Left renal pelvis (tissue), 4 donors: ENCODE measurements at places on chromosomes 7 and 10.
A peak's percentile ranks its signal among the peaks of the same experiment; 100 is the strongest.

GRCh38 chr7:104133238-104133637 lies 74.6 kb downstream of the ORC5 start:
- no peak for DNase-seq

DNA sequence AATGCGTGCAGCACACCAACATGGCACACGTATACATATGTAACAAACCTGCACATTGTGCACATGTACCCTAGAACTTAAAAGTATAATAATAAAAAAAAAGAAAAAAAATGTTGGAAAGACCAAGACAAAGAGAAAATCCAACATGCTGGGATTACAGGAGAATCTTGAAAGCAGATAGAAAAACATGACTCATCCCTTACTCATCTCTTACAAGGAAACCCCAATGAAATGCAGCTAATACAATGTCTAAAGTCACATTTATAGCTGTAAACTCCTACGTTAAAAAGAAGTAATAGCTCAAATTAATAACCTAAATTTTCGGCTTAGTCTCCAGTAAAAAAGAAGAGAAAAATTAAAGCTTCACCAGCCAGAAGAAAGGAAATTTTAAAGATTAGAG lies 47.5 kb upstream of the DGKB start:
- DNase-seq = no peak

- no peak for DNase-seq
These were observed 462.8 kb upstream of the ZWINT start for GRCh38 chr10:56823849-56824248.

DNA sequence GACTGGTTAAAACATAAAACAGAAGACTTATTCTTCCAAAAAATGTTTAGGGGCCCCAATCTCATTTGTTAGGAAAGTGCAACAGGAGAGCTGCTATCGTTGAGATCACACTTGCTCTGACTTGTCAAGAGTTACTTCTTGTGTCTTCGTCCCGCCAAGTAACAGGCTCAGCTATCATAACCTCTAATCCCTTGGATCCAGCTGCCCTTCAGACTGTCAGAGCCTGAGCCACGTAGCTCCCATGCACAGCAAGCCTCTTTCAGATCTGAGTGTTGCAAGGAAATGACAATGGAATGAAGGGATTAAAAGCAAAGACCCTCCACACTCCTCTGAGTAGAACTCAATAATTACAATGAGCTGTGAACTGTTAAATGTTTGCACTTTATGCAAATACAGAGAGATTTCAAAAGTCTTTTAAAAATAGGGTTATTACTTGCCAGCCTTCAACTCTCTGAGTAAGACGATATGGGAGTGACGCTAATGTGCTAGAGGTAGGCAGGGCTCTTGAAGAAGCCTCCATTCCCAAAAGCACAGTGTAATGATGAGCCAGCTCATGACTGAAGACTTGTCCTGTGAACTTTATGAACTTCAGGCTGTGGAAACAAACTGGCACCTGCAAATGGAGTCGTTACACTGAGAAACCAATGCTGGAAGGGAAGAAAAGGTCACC lies 28.4 kb upstream of the CDK13 start:
- DNase-seq = no peak

DNA sequence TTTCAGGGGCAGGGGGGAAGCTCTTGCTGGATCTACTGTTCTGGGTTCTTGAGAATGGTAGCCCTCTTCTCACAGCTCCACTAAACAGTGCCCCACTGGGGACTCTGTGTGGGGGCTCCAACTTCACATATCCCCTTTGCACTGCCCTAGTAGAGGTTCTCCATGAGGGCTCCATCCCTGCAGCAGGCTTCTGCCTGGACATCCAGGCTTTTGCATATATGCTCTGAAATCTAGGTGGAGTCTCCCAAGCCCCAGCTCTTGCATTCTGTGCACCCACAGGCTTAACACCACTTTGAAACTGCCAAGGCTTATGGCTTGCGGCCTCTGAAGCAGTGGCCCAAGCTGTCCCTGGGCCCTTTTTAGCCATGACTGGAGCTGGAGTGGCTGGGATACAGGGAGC lies 150.7 kb downstream of the LRMDA start:
- DNase-seq = no peak

GRCh38 chr7:158705234-158705850 lies 738 bp upstream of the NCAPG2 start:
- no peak for DNase-seq

DNA sequence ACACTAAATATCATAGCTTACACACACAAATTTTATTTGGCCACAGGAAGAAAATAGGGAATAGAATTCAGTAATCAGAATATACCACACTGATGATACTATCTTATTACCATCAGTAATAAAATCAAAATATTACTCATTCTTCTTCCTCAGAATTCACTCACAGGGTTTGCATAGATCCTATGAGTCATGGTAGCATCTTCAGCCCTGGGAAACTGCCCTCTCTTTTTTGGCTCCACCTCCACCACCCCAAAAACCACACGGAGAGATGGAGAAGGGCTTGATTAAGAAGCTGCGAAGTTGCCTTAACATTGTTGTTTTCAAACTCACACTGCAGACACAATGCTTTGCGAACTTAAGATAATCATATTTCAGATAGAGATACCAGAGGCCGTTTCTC lies 154.1 kb upstream of the AHR start:
- DNase-seq = no peak

DNA sequence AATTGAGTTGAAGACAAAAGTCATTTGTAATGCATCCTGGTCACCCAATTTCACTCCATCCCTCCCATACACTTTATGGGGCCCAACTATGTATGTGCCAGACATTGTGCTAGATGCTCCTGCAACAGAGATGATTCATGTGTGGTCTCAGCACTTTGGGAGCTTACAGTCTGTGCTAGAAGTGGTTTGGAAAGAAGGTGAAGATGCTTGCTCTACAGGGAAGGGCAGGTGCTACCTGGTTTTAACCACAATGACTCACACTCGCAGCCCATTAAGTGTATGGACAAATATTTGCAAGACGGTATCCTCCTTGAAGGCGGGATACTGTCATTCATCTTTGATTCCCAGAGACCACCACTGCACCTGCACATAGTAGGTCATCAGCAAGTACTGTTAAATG lies 257.6 kb downstream of the OTUD1 start:
- no peak for DNase-seq

DNA sequence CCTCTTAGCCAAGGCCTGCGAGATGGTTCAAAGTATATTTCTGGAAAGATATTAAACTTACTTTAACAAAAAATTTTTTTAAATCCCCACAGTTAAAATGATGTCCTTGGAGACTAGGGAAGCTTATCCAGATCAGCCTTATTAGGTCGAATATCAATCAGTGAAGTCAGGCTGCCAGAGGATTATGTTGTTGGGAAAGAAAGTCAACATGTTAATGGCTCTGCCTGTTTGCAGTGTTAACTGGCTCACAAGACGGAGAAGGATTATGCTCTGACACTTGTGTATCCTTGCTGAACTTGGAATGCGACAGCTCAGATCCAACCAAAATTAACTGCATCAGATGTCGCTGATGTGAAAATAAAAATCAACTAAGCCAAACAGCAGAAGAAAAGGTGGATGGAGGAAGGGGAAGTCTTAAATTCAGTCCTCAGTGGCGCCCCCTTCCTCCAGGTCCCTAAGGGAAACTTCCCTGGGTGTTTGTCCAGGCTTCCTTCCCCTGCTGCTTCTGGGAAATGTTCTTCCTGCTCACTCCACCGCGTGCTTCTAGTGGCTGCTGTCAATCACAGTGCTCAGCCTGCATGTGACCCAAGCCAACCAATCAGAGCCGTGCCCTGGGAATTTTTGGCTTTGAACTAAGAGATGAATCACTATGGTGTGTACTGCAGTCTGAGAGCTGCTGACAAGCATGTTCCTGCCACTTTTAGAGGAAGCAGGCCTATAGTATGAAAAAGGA lies 690.4 kb upstream of the NRP1 start:
- DNase-seq = no peak

DNA sequence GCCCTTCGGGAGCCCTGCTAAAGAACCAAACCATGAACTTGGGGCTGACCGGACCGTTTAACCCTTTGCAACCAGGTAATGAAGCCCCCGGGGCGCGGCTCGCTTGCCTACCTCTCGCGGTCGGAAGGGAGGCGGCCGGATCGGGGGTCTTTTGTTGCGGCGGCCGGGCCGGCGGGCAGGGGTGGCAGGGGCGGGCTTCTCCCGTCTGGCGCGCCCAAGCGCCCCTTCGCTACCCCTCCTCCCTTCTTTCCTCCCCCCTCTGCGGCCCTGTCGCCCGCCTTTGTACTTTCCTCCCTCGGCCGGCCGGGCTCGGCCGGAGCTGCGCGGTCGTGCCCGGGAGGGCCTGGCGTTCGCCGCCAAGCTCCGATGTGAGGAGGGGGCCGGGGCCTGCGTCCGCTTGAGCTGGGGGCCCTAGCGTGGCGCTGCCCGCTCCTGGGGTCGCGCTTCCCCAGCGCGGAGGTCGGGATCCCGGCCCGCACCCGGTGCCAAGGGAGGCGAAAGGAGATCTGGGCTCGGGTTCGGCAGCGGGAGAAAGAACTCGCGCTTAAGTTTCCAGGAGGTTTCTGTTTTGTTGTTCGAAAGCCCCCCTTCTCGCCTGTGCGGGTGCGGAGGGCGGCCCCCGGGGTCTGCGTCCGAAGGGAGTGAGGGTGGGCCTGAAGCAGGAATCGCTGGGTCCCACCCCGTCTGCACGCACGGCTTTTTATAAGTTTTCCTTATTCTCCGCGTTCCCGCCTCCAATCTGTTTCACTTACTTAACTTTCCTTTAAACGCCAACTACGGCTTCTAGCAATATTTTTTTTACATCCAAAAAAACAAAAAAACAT lies 436.8 kb upstream of the GALNT17 start:
- no peak for DNase-seq

DNA sequence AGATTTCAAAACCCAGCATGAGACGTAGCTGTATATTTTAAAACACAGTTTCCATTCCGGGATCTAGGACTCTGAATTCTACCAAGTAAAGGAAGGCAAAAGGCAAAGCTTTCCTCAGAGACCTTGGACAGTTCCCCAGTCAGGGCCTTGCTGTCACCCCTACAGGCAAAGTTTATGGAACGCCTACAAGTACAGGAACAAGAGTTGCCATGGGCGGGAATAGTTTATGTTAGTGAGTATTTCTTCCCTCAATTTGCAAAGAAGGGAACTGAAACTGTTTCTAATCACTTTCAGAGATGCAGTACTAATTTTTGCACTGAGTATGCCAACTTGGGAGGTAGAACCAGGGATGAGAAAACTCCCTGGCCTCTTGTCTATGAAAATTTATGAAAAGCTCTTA lies 68.2 kb upstream of the LRGUK start:
- no peak for DNase-seq

- DNase-seq = no peak
These were observed 229.2 kb downstream of the CELF2 start for GRCh38 chr10:11246752-11247467.

DNA sequence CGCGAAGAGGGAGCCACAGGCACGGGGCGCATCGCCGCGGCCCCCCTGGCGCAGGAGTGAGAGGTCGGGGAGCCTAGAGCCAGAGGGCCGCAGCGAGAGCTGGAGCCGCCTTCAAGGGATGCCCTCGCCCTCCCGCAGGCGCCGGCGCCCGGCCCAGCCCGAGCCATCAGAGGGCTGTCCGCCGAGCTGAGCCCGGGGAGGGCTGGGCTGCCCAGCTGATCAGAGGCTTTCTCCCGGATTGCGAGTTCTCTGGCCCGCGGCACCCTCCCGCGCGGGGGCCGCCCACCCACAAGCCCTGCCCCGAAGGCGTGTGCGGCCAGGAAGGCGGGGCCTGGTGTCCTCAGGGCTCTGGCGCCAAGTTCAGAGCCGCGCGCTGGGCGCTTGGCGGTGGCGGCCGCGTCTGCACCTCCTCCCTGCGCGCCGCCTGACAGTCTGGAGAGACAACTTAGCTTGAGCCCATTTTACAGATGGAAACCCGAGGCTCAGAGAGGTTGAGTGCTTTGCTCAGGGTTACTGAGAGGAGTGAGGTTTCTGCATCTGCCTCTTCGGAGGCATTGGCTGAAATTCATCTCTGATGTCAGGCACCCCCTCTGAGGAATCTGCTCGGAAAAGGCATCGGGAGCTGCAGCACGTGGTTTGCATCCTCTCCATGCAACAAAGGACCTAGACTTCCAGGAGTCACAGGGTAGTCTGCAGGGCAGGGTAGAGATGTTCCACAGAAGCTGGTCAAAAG lies 3.8 kb upstream of the ANTXRL start:
- peak; percentile 41 for DNase-seq

- peak; percentile 31 for DNase-seq
These were observed 180.6 kb downstream of the SEMA3E start for GRCh38 chr7:83468251-83468739.

DNA sequence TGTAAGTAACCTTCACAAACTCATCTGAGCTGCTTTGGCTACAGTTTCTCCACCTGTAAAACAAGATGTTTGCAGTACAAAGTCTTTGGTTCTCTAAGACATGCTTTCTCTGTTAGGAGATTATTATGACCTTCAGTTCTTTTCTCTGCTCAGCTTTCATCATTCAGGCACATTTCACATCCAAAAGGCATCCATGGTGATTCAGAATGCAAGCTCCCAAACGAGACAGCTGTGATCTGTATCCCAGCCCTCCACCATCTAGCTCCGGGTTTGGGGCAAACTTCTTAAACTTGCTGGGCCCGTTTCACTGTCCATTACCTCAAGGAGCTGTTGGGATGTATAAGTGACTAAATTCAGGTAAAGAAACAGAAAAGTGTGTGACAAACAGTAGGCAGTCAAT lies 95.8 kb upstream of the COL1A2 start:
- DNase-seq = no peak

DNA sequence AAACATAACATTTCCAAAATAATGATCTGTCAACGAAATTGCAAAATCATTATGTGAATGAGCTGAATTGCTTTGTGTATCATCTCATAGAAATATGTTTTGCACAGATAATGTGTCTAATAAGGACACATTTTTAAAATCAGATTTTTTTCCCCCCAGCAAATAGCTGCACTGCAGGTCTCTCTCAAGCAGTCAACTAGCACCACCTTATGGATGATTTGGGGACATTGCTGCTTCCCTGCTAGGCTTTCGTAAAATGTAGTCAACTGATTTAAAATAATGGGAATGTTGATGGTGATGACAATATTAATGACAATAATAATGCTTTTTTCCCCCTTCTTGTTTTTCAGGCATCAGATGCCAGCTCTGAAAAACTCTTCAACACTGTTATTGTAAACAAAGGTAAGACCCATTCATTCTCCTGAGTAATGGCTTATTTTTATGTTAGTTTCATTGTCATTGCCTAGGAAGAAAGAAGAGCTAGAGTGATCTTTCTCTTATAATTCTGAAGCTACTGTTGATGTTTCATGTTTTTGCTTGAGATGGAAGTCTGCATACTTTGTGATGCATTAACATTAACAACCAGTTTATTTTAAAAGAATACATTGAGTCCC lies 433.6 kb upstream of the GALNT17 start:
- no peak for DNase-seq
